ENCODE measurements at places on chromosomes 2 and 18.

DNA sequence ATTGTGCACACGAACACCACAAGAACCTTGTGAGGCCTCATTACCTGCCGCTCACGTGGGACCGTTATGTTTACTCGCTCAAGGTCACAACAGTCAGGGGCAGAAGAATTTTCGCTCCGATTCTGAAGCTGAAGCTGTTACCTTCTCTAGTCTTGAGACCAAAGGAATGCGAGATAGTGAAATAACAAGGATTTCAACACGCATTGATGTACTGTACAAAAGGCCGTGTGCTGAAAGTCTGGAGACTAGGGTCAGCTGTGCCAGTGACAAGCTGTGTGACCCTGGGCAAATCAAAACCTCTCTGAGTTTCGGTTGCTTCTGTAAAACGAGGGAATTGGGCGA lies 583 bp downstream of the NEMP2 start:
- peak; percentile 29 for DNase-seq

GRCh38 chr2:187336332-187336731 lies 111.7 kb downstream of the CALCRL start:
- DNase-seq = no peak

- DNase-seq = no peak
These were observed 1195.7 kb upstream of the ZEB2 start for GRCh38 chr2:145715601-145716000.

- DNase-seq = no peak
These were observed 13.4 kb downstream of the IL1R1 start for GRCh38 chr2:102155703-102156515.

- DNase-seq = peak; percentile 45
These were observed 120.3 kb downstream of the ACOXL start for GRCh38 chr2:110852541-110853263.

DNA sequence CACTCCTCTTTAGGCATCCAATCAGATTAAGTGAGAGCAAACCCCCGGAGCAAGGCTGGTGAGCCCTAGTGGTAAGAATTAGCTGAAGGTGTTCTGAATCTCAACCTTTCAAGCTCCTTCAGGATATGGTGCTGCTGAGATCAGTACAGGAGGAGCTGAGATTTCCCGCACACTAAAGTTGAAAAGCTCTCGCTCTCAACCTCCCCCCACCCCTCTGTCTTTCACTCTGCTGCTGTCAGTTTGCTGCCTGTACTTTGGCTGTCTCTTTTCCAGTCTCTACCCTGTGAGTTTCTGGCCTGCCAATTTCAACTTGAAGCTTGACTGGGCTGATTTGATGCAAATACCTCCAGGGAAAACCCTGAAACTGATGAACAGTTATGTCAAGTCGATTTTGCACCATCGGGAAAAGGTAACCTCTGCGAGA lies 15.7 kb downstream of the ZEB2 start:
- DNase-seq = no peak

DNA sequence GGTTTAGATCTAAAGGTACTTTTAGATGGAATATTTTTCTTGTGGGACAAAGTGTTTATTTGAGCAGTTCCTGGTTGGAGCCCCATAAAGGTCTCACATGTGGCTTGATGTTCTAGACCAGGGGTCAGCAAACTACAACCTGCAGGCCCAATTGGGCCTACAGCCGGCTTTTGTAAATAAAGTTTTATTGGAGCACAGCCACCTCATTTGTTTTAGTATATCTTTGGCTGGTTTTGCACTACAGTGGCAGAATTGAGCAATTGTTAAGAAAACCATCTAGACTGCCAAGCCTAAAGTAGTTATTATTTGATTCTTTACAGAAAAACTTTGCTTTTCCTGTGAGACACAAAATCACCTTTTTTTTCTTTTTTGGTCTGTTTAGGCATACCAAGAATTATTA lies 41.6 kb downstream of the NDC80 start:
- DNase-seq = no peak

DNA sequence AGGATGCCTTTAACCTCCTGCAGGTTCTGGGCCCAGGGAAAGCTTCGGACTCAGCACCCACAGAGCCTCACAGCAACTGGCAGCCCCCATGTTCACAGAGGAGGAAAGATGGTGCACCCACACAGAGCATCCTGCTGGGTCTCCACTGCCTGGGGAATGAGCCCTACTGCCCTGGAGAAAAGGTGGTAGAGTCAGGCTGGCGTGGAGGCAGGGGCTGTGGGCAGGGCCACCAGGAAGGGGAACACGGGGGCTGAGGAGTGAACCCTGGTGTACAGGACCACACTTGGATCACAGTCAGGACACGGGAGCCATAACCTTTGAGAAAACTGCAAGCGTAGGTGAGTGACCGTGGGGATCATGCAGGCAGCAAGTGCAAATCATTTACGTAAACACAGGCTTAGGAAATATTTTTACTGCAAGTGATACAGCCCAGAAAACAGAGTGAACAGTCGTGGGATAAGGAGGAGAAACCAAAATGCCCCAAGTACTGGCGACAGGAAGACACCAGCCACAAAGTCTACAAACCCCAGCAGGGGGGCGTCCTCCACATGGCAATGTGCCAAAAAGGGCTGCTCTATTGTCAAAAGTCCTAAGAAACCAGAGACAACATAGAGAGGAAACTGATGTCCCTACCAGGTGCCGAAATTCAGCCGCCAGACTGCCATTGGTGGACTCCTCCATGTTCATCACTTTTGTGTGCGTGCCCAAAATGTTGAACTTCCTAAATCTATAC lies 27.6 kb downstream of the STAT1 start:
- no peak for DNase-seq

- no peak for DNase-seq
These were observed 69.0 kb upstream of the DLGAP1 start for GRCh38 chr18:4524096-4524495.

DNA sequence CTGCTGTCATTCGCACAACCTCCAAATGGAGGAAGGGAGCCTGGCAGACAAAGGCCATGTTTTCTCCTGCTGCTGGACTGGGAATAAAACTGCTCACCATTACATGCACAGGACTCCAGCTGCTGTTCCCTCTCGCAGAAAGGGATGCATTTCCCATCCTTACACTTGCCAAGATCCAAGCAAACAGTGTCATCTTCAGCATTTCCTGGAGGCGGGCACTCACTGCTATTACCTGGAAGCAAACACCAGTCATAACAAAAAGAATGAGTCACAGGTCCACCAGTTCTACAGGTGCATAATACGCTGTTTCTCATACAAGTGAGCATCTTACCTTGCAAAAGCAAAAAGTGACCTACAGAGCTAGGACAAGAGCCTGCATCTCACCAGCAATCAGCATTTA lies 22.7 kb downstream of the IAH1 start:
- DNase-seq = no peak

DNA sequence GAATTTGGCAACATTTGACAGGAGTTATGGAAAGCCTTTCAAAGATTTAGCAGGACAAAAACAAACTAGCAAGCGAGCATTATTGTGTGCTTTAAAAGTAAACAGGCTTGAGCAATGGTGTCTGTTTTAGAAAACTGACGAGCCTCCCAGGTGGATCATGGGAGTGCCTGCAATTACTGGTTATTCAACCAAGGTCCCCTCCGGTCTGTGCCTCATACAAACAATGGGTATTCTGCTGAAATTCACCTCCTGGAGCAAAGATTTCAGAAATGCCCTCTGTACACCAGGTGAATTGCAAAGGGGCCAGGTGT lies 22.4 kb downstream of the RTP5 start:
- no peak for DNase-seq

Data from T-helper 22 cell (primary cell).